Coronary artery (tissue), 2 donors: ENCODE measurements at places on chromosomes 11 and 22.

- DNase-seq = no peak
Measured at GRCh38 chr22:27416511-27417420, 384.8 kb downstream of the MN1 start.

GRCh38 chr11:123040111-123040432, 21.9 kb downstream of the HSPA8 start:
- DNase-seq = no peak

DNA sequence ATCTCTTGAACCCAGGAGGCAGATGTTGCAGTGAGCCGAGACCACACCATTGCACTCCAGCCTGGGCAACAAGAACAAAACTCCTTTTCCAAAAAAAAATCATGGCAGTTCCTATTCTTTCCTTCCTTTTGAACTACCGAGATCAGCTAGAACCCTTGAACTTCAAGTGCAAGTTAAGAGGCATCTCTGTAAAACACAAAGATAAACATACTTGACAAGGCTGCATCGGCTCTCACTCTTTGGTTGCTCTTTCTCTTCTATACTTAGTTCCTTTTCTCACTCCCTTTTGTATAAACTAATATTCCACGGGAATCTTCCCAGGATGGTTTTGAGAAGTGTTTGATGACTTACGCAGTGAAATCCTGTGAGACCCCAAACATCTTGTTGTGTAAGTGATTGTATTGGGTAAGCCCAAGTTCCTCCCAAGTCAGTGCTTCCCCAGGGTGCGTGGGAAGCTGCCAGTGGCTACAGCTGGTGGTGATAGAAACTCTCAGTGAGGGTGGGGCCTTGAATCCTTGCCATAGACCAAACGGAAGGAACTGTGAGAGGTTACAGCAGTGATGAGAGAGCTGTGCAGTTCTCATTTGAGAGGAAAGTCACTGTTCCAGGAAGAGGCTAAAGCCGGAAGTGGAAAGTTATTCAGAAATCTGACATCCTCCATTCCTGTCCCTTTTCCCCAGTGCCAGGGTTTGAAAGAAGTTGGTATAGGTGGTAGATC, 24.1 kb upstream of the CDC42EP2 start:
- DNase-seq = peak; percentile 92

- no peak for DNase-seq
Measured at GRCh38 chr22:50403701-50404101, 60.6 kb downstream of the PPP6R2 start.

DNA sequence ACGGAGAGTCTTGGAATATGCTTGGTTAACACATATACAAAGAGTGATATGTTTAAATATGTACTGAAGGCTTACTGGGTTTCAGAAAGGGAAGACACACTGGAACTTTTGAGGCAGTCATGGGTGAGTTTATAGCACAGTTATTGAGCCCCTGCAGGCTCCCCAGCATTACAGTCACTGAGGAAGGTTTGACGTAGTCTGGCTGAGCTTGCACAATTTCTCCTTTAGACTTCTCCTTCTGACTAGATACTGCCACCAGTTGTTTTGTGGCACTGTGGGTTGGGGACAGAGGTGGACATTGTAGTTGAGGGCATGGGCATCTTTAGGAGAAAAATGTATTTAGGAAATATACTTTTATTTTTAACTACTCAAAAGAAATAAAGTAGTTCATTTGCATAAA, 285.4 kb downstream of the C11orf87 start:
- DNase-seq = no peak

GRCh38 chr22:44382116-44383038, 69.6 kb upstream of the SHISAL1 start:
- DNase-seq = peak; percentile 61
